ENCODE measurements at places on chromosomes 2 and 18.

GRCh38 chr2:21890716-21891115 lies 766.9 kb downstream of the TDRD15 start:
- no peak for DNase-seq

- DNase-seq: no peak
Measured at GRCh38 chr2:191122638-191123294, 28.0 kb downstream of the STAT4 start.

GRCh38 chr2:182077448-182078142 lies 91.9 kb downstream of the PPP1R1C start:
- peak; percentile 29 for DNase-seq

- DNase-seq: no peak
Measured at GRCh38 chr2:62379566-62379965, 126.4 kb downstream of the TMEM17 start.

- DNase-seq: no peak
Measured at GRCh38 chr2:202193881-202194353, 44.5 kb downstream of the SUMO1 start.

DNA sequence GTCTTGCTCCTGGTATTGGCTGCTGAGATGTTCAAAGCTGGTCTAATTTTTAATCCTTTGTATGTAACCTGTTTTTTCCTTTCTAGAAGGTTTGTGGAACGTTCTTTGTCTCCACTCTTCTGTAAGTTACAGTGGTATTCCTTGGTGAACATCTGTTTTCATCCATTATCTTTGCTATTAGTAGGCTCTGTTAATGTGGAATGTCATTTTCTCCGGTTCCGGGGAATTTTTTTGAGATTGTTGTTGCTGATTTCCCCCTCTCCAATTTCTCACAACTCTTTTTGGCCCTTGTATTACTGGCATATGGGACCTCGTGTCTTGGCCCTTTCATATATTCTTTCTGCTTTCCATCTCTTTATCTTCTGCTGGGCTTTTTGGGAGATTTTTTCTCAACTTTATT lies 63.4 kb downstream of the LCLAT1 start:
- DNase-seq: no peak

GRCh38 chr18:52657043-52657805 lies 317.2 kb downstream of the DCC start:
- no peak for DNase-seq

DNA sequence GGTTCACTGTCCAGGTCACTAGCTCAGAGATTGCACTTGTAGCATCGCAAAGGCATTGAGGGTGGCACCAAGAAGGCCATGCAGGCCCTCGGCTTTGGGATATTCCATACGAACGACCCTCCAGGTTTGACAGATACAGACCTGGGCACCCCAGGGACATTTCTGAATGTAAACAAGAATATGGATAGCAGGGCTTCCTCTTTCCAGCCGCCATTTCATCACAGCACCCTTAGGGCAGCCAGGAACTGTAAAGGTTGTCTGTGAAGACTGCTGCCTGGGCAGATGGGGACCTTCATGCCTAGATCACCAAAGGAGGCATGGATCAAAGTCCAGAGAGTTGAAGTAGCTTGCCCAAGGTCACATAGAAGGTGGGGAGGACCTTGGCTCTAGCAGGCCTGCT lies 70.5 kb downstream of the ACTR2 start:
- no peak for DNase-seq

DNA sequence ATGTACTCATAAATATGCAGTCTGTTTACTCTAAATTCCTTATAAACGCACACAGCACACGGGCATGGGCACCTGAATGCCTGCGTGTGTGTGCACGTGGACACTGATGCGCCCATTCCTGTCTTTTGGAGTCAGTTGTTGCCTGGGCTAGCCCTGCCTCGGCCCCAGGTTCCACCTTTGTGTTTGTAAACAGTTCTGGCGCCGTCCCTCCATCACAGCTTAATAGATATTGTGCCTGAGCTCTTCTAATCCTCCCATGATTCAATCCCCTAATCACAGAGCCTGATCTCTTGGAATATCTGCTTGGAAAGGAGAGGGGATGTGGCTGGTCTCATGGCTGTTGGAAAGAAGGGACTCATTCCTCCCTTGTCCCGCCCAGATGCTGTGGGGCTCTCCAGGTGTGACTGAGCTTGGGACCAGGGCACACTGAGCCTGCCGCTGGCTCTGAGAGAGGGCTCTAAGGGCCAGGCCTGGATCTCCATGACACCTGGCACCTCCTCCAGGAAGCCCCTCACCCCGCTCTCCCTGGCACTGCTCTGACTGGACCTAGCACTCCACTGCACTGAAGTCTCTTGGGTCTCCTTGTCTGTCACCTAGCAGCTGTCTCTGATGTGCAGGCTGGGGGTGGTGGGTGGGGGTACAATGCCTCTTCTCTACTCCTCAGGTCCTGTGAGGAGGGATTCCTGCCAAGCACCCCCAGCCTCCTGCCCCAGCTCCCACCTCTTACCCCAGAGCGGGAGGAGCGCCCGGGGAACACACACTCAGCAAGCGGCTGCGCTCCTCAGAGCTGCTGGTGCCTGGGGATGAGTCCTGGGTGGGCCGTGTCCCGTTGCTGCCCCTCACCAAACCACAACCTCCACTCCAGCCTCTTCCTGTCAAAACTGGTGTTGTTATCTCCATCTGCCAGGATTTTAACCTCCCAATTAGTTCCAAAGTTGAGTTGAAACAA lies 181.3 kb downstream of the INHBB start:
- no peak for DNase-seq

DNA sequence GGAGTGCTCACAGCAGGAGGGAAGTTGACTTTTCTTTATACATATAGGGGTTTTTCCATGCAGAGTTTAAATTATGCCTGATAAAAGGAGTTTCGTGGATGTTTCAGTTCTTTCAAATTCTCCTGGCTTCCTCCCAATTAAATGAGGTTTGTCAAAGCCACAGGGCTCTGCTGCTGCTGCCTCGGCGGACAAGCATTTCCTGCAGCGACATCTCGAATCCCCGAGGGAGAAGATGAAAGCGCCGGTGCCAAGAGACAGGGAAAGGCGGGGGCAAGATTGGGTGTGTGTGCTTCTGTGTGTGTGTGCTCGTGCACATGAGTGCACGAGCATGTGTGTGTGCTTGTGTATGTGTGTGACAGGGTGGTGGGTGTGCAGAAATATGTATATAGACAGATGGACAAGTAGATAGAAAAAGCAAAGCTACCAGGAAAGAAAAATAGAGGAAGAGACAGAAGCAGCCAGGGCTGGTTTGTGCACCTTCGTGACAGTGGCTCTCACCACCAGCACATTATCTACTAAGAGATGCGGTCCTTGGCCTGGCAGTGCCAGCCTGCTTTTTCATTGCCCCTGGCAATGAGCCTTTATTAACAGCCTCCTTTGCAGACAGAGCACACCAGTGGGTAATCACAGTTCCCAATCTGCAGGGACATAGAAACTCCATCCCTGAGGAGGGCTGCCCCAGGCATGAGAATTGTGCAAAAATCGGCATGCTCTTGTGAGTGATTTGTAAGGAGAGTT lies 76.2 kb downstream of the CDK15 start:
- DNase-seq: peak; percentile 78

DNA sequence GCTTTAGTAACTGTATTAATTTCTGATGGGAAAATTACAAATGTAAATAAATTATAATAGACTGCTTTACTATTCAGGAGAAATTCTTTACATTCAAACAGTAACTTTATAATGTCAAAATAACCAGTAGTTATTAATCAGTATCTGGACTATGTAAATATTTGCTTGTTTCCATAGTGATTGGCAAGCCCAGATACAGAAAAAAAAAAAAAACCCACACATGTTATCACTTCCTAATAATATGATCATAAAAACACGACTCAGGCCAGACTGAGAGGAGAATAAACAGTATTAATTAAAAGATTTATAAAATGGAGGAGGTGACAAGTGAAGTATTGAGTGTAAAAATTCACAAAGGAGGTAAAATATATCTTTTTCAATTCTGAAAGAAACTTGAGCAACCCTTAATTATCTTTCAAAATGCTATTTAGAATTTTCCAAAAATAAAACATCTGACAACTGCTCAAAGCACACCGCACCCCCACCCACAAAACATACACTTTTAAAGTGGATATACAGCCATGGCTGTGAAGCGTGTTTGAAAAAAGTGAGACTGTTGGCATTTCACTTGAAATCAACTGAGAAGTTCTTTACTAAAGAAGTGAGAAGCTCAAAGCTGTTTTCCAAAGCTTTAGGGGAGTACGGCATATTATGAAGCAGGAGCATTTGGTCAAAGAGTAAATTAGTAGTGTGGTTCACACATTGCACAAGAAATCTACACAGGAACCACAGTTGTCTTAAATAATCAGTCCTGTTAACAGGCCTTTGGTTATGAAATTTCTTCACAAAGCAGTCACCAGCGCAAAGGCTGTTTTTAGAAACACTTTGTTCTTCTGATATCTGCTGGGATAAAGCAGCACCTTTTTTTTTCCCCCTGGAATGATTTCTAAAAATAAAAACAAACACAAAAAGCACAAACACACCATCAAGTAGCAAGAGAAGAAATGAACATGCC lies 475.8 kb downstream of the TXNL1 start:
- DNase-seq: peak; percentile 2

DNA sequence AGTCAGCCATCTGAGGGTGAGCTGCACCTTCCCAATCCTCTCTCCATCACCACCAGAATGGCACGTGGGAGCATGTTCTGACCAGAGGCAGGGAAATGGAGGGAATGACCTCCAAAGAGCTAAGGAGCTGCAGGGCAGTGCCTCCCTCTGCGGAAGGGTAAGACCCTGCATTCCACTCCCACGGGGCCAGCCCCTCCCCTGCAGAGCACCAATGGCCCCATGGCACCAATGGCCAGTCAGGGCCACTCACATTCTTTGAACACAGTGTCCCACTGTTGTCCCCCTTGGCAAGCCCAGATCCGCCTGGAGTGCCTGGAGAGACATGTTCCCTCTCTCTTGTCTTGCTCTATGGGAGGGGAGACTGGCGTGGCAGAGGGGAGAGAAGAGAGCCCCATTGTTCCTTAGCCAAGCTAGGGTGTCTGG lies 164.4 kb downstream of the TNS1 start:
- no peak for DNase-seq

- no peak for DNase-seq
Measured at GRCh38 chr18:36724169-36724568, 104.6 kb downstream of the TPGS2 start.

GRCh38 chr2:8538531-8538930 lies 143.3 kb upstream of the ID2 start:
- no peak for DNase-seq

DNA sequence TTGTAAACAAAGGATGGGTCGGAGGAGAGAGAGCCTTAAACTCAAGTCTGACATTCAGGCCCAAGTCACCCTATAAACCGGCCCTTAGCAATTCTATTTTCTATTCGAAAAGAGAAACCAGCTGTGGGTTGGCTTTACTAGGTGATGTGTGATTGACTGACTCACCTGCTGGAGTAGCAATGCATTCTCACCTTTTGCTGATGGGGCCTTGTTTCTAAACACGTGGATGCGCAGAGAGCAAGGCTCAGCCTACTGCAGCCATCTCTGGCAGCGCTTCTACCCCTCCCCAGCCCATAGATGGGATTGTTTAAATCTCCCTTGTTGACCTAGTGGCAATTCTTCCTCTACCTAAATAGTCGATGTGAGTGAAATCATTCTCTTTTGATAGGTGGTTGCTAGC lies 138.5 kb downstream of the MEIS1 start:
- DNase-seq: no peak

GRCh38 chr2:32489061-32489460 lies 132.2 kb downstream of the BIRC6 start:
- no peak for DNase-seq

DNA sequence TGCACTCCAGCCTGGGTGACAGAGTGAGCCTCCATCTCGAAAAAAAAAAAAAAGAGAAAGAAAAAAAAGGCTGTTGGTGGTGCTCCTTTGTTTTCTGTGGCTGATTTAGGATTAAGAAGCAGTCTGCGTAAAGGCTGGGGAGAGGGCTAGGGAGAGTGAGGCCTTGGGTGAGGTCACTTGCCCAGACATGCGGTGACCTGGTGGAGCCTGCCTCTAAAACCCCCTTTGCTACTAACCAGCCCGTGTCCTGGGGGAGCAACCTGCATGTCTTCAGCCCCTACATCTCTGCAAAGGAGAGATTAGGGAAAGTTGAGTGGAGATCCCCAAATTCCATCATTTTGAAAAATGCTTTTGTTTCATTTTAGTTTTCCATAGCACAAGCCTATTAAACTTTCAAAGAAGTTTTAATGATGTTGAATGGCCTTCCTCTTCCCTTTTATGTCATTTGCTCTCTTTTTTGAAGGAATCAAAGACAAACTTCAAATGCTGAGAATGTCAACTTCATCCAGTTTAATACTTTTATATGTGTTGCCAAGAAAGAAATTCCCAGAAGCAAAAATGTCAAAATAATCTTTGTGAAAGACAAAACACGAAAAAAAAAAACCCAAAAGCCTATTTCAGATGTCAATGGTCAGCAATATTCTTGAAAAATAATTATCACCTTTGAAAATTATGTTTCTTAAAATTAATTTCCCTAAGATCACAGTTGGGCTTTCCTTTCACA lies 38.9 kb upstream of the RALBP1 start:
- no peak for DNase-seq

DNA sequence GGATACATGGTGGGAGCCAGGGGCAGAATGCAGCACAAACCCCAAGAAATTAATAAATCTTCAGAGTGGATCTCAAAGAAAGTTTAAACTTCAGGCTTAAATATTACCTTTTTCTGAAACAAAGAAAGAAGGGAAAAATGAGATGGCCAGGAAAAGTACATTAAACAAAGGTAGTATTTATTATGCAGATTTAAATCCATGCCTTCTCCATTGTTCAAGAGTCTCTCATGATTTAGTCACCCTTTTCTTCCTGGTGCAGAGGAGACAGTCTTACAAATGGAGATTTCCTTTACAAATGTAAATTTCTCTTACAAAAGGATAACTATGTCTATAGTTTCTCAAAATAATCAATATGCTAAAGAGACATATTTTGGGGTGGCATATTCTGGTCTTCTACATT lies 33.4 kb upstream of the PPM1B start:
- DNase-seq: no peak

DNA sequence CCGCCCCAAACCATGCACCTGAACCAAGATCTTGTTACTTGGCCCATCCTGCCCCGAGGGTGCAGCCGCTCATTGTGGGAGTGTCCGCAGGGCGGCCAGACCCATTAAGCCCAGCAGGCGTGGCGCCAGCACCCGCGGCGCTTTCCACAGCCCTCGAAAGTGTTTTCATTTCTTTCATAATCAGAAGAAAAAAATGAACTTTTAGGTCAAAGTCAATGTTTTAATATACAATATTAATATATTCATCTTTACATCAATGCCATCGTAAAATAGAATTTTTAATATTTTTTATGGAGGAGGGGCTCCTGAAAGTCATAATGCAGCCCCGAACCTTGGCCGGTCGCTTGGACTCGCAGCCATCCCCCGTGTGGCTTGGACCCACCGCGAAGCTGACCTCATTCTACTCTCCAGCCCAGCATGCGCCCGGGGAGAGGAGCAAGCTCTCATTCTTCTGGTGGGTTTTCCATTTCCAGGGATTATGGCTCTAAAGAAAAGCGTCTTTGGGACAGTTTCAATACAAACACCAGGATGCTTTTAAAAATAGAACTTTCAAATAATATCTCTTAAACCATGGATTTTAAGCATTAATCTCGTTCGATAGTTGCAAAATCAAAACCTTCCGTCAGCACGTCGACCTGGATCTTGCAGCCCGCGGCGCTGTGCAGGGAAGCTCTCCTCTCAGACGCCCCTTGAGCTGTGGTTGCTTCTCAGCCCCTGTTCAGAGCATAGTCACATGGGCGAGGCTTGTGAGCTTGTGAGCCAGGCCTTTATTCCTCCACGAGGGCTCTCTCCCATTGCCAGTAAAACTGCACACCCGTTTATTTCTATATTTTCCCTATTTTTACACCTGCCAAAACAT lies 17.2 kb upstream of the ASB1 start:
- DNase-seq: no peak

- no peak for DNase-seq
Measured at GRCh38 chr18:72336786-72337185, 207.4 kb downstream of the CBLN2 start.

GRCh38 chr2:52345676-52346075 lies 1313.7 kb upstream of the NRXN1 start:
- no peak for DNase-seq
